ENCODE measurements at places on chromosomes 11 and 22.

GRCh38 chr11:120704256-120704750 lies 192.8 kb downstream of the GRIK4 start:
- no peak for DNase-seq

DNA sequence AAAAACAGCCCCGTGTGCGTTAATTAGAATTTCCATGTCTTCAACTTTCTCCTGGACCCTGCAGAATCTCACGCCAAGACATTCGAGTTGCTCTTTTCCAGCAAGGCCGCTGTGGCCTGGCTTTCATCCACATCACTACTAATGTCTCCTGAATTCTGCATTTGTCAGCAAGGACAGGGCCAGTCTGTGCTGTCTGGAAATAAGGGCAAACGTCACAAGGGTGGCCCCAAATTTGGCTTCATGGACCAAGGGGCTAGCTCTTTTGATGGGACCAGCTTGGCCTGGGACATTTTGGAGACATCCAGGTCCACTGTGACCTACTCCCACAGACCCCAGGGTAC lies 33.4 kb downstream of the KCNQ1OT1 start:
- DNase-seq: no peak

- DNase-seq: no peak
Observed at GRCh38 chr11:104328512-104328907, 164.6 kb upstream of the PDGFD start.

- no peak for DNase-seq
Observed at GRCh38 chr11:19398273-19398672, 157.5 kb upstream of the E2F8 start.

DNA sequence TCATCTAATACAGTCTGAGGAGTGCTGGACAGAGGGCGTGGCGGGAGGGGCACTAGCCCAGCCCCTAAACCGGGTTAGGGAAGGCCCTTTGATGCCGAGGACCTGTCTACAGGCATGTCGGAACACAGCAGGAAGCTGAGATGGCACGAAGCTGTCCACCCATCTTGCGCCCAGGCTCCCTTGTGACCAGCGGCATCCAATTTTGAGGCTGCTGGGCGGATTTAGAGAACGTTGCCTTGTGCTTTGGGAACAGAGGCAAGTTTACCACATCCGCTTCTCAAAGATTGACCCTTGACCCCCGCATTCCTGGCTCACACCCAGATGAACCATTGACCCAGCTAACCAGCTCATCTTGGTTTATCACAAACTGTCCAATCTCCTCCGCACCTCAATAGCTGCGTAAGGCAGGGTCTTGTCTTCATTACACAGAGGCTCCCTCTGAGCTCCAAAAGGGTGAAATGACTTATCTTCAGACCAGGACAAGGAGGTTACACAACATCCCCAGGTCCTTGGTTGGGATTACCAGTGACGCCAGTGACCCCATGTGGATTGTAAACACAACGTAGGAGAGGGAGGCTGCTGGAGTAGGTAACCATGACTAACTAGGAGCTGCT lies 4.5 kb downstream of the FAM83F start:
- no peak for DNase-seq

- no peak for DNase-seq
Observed at GRCh38 chr11:43498561-43498960, 139.8 kb downstream of the TTC17 start.

GRCh38 chr11:96967616-96968015 lies 577.8 kb downstream of the JRKL start:
- no peak for DNase-seq

GRCh38 chr11:2212411-2213251 lies 41.0 kb upstream of the TH start:
- DNase-seq: no peak

DNA sequence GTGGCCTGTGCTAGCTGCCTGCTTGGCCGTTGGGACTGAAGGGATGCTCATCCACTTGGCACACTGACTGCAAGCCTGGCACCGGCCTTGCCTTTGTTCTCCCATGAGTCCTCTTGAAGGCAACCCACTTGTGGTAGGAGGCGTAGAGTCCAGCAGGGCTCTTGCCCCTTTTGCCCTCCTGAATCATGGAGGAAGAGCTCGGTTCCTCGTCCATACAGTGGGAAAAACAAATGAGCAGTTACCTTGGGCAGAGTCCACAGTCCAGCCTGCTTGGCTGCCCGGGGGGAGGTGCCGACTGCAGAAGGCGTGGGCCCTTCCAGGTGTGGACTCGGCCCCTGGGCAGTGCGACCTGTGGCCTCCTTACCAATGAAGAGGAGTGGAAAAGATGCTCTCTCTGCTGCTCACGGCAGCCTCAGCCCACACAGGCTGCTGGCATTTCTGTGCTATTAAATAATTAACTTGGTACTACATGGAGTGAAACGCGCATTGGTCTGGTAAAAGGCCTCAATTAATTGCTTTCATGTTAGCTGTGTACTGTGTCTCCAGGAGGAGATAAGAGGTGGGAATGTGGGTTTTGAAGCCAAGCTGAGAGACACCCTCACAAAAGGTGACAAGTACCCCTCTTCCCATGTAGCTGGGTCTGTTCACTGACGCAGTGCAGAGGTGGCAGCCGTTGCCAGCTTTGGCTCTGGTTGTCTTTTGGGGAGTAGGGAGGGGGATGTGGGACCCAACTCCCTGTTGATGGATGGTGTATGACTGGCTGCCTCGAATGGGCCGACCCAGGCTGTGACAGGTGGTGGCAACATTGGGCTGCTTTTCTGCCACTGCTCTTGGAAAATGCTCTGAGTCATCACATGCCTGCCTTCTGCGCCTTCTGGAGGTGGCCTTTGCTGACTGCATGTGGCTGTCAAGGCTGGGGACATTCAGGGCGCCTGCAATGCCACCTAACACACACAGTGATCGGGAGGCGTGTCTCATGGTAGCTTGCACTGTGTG lies 26.8 kb upstream of the B3GAT1 start:
- DNase-seq: no peak

DNA sequence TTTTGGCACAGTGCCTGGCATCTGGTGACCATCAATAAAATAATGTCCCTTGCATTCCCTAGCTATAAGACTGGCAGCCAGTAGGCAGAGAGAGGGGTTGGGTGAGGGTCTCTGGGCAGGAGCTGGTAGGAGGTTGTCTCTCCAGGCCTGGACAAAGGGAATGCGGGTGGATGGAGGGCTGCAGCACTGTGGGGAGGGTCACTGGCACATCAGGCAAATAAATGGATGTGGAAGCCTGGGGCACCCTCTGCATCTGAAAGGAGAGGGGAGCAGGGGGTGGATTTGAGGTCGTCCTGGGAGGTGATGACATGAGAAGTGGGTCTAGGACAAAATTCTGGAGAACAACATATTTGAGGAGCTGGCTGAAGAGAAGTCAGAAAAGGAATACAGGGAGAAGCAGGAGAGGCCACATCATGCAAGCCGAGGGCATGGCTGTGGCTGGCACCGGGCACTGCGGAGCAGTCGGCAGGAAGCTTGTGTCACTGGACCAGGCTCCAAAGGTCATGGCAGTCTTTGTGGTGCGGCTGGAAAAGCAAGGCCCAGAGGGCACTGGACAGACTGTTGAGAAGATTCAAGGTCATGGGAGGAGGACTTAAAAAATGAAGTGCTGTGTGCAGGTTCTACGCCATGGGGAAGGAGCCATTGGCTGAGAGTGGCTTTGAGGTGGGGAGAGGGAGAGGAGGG lies 36.5 kb upstream of the THY1 start:
- DNase-seq: no peak

All from effector CD8-positive, alpha-beta T cell (primary cell).